ENCODE measurements at places on chromosomes 1 and 21.

DNA sequence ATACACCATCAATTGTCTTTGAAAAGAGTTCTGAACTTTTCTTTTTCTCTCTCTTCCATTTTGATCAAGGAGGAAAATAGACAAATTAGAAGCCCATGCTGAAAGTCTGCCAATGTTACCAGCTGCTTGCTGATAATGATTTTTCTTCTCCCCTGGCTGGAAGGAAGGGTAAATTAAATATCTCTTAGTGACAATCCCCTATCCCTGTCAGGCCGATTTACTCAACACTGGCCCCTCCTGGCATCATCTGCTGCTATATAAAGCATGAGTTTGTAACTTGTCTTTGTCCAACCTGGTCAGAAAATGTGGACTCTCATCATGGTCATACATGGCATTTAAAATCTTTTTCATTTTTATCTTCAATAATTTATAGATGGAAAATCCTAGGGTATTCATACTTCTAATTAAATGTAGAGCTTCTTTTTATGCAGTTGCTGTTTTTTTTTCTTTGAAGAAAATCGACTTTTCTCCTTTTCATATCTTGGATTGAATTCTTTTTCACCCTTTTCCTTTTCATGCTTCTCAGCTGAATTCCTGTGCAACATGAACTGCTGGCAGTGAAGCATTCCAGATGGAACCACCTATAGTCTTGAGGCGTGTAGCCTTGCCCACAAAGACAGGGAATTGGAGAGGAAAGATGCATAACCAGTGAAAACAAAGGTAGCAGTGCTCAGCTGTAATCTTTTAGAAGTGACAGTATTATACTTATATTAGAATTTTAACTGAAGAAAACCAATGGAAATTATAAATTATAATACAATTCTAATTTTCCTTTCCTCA lies 214.7 kb upstream of the PTGFR start:
- DNase-seq = no peak

DNA sequence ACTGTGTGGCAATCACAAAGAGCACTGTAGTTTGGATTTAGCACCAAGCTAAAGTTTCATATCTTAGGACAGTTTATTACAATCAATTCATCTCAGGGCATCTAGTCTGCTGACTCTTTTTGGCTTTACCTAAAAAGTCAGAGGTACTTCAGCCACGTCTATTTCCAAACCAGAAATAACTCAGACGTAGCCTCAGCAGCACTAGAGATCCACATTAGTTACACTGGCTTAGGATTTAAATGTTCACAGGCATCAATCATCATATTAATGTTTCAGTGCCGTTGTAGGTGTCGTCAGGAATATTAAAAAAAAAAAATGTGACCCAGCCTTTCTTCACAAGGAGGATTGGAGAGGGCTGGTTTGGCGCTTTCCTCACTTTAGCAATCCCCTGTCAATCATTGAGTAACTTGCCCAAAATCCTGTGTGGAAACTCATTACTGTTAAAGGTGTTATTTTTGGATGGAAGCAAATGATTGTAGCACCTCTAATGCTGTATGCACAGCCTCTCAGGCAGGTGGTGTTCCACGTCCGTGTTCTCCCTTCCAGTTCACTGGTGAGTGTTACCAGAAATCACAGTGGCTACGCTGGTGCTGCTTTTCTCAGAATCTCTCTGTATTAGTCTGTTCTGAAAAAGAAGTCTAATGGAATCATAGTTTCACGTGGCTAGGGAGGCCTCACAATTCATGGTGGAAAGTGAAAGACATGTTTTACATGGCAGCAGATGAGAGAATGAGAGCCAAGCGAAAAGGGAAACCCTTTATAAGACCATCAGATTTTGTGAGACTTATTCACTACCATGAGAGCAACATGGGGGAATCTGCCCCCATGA lies 45.4 kb downstream of the NEK7 start:
- no peak for DNase-seq

DNA sequence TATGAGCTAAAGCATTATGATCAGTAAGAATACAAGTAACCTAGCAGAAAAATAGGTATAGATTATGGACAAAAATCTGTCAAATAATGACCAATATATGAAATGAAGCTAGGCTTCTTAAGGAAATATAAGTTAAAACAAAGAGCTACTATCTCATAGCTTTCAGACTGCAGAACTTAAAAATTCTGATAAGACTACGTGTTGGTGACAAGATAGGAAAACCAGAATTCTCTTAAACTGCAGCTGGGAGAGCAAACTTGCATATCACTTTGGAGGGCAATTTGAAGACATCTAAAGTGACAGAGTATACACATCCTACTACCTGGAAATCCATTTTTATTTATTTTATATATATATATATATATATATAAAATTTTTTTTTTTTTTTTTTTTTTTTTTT lies 65.5 kb downstream of the LTN1 start:
- DNase-seq = no peak

DNA sequence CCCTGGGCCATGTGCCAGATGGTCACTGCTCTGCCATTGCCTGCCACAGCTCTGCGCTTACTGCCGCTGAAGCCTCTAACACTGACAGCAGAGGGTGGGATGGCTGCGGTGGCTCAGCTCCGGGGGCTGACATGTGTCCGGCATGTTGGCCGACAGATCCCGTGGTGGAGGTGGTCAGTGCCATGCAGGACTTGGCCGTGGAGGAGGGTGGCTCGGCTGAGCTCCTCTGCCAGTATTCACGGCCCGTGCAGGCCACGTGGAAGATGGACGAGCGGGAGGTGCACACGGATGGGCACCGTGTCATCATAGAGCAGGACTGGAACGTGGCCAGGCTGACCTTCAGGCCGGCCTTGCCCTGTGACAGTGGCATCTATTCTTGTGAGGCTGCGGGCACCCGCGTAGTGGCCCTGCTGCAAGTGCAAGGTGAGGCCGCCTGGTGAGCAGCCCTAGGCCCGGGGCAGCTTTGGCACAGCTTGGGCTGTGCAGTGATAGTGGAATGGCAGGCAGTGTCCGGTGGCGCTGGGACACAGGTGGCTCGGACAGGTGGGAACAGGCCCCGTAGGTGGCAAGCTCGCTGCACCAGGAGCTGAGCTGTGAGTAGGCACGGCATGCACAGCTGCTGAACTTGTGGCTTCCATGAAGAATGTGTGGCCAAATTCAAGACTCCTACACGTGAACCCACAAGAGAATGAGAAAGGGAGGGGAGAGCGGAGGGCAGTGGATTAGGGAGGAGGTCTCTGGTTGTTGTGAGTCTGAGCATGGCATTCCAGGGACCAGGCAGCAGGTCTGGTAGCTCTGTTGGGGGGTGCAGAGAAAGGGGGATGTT lies 91.8 kb downstream of the TRIM11 start:
- DNase-seq = no peak

- DNase-seq = no peak
These were observed 1.4 kb downstream of the MOV10 start for GRCh38 chr1:112675728-112676381.

- no peak for DNase-seq
These were observed 58.7 kb downstream of the SMYD3 start for GRCh38 chr1:246448373-246448772.

DNA sequence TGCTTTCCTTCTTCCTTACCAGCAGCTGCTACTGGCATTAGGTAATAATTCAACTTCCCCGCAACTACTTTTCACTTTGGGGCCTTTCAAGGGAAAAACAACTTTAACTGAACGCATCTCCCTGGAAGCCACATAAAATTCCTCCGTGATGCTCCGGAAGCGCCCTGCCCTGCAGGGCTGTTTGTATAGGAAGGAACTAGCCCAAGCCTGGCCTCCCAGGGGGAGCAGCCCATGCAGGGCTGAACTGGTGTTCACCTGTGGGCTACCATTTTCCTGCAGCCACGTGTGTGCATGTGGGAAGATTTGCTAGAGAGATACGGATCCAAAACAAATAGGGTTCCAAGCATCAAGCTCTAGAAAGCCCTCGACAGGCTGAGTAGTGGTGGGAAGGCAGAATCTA lies 14.4 kb downstream of the CLDN14 start:
- no peak for DNase-seq

DNA sequence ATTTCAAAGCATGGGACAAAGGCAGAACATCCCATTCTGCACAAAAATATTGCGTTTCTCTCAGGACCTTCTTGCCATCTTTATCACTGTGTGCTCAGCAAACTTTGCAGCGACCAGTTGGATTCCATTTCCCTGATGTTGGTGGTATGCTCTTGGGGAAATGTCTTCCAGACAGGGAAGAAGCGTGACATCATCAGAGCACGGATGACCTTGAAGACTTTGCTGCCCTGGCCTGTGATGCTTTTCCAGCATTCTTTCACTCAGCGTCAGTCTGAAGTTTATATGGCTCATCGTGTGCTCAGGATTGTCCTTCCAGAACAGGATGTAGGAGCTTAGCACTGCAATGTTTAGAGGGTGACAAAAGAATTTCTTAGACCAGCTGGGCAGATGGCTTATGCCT lies 131.4 kb upstream of the F3 start:
- DNase-seq = no peak

- no peak for DNase-seq
These were observed 19.0 kb downstream of the DNALI1 start for GRCh38 chr1:37575692-37576091.

DNA sequence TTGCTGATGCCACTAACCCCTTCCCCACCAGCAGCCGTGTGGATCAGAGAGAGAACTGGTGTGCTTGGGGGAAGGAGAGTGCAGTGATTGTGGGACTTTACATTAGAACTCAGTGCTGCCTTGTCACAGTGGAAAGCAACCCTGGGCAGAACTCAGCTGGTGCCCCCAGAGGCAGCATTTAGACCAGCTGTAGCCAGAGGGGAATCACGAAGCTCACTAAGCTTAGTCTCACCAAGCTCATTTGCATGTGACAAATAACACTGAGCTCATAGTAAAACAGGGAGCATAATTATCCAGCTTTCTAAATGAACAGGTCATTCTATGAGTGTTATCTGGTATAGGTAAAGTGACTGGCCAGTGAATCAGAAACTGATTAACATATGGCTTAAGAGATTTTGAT lies 9.8 kb upstream of the SMAP2 start:
- no peak for DNase-seq

- no peak for DNase-seq
These were observed 2.2 kb downstream of the AGTRAP start for GRCh38 chr1:11738096-11738495.

DNA sequence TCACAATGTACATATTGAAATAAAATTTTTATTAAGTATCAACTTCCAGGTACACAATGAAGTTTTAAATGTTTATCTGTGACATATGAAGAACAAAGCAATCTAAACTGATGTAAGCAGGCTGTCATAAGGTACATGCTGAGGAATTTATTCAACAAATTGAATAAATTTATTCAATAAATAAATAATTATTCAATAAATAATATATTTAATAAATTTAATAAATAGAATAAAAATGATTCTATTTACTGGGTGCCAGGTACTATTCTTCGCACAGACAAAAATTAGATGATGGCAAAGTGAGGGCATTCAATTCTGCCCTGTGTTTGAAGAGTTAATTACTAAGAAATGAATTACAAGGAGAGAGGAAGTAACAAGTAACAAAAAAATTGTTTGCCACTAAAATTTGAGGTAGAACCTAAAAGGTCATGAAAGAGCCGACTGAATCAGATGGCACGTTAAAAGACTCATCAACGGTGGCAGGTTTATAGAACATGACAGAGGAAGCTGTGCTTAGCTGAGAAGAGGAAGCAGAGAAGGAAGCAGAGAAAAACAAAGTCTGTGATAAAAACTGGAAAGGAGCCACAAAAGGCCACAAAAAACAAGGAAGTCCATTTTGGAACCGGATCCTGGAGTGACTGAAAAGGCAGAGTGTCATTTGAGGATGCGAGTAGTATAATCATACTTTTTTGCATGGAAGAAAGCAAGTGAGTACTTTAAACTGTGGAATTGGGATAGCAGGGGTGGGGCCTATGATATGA lies 2.2 kb upstream of the USP24 start:
- no peak for DNase-seq

DNA sequence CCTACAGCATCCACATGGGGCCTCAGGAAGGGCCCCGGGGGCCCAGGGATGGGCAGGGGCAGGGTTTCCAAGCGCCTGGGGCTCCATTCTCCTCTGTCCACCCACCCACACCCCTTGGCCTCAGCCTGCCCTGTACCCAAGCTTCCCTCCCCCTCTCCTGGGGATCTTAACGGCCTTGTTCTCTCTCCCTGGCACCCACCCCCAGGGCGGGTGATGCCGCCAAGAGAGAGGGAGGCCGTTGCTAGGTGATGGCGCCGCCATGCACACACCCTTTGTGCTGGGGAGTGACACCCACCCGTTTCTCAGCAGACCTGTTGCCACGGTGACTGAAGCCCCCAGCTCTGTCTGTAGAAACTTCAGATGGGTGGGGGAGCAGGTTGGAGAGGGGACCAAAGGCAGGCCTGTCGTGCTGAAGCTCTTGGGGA lies 7.6 kb downstream of the GPR37L1 start:
- DNase-seq = no peak

GRCh38 chr1:62417351-62417999 lies 19.4 kb upstream of the USP1 start:
- no peak for DNase-seq

DNA sequence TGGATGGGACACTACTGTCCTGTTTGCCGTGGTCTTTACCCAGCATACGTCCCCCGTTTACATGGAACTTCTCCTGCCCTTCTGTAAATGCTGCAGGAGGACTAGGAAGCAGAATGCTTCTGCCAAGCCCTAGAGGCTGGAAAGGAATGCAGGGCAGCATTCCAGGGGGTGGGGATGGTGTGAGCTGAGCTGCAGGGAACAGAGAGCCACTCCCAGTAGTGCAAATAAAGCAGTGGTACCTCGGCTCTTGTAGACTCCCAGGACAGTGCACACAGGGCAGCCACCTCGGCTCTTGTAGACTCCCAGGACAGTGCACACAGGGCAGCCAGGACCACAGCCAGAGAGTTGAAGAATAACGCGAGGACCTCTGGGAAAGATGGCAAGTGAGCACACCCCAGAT lies 35.4 kb downstream of the PTPRU start:
- no peak for DNase-seq

GRCh38 chr1:35598895-35599294 lies 25.8 kb downstream of the TFAP2E start:
- no peak for DNase-seq
